ENCODE measurements at places on chromosomes 1 and 21.

DNA sequence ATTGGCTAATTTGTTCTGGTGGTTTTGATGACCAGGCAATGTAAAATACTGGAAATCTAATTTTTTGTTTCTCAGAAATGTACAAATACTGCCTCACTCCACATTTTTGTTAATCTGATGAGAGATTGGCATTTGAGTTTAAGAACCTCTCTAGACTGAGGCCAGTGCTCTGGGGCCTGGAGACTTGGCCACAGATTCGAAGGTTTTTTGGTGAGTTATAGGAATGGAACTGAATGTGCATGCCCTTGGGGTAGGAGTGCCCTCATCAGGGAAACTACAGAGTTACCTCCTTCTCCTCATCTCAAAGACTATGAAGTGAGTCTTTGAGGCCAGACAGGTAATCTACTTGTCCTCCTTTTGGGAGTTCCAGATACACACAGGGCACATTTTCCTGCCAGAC, 347.9 kb downstream of the LTN1 start:
- no peak for DNase-seq

- DNase-seq, result no peak
These were observed 132.7 kb downstream of the UCK2 start for GRCh38 chr1:165960136-165960535.

DNA sequence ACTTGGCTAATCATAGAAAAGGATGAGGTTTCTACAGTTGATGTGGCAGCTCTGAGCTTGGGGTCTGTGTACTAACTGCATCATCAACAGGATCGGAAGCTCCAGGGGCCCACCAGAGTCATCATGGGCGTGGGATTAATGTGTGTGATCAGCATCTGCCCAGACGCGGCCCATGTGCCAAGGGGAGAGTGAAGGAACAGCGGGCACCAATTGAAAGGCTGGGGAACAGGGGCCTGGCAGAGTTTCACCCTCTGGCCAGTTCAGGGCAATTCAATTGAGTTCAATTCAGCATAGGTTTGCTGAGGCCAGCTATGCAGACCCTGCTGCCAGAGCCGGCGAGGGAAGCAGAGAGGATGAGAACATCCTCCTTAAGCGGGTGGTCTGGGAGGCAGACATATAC, 260.0 kb upstream of the AJAP1 start:
- no peak for DNase-seq

GRCh38 chr1:161676958-161677689, 14.2 kb downstream of the FCGR2B start:
- DNase-seq, result no peak

GRCh38 chr1:117572546-117572945, 33.3 kb upstream of the TENT5C start:
- DNase-seq, result no peak

GRCh38 chr1:150268705-150269403, at the start of gene APH1A:
APH1A (minus strand) TSS chr1:150269016; CDS start chr1:150268810, 206 bp downstream.
- DNase-seq, result peak; percentile 87

DNA sequence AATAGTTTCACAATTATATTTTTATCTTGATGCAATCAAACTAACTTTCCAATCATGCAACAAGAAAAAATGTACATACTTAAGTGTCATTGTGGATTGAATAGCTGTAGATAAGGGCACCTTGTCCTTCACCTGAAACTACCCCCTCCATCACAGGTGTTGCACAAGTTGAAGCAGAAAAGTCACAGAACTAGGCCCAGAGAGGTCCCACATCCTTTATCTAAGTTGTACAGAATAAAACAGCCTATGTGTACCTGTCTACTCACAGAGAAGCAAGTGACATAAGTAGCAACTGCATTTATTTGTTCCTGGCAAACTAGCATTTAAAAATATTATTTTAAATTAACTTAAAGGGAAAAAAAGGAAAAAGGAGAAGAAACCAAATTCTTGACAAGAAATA, 256.8 kb downstream of the FAF1 start:
- DNase-seq, result no peak

GRCh38 chr1:241396747-241397681, 40.0 kb upstream of the RGS7 start:
- DNase-seq, result no peak

Data from activated naive CD8-positive, alpha-beta T cell treated with anti-CD3 and anti-CD28 coated beads, Interleukin-2, amount 50 U/mL, for 16 hours (primary cell).